ENCODE measurements at places on chromosomes 5 and 9. TPM values are rescaled to one million over a fixed set of nuclear protein-coding genes. Genes with fewer than 3 reads are reported as not detected.

Gene NXNL2
- not detected for total RNA-seq

Gene LCN10
- not detected for total RNA-seq

Gene HAVCR2
- total RNA-seq: under 0.01 TPM

Gene GRM6
- total RNA-seq: not detected

Gene WDR38
- not detected for total RNA-seq

Gene C9orf50
- total RNA-seq: not detected

Gene TXNDC8
- total RNA-seq: not detected

Gene GPRIN1
- total RNA-seq: 8.7 TPM

Gene CTNND2
- total RNA-seq: not detected

Gene SMIM32
- not detected for total RNA-seq

Gene FOXD4L4
- total RNA-seq: 0.17 TPM

Gene IFNK
- not detected for total RNA-seq

Gene ARHGEF37
- 16.0 TPM for total RNA-seq

Gene MEF2C
- total RNA-seq: 169 TPM

Gene FOXD4
- 0.17 TPM for total RNA-seq

Gene LVRN
- 0.17 TPM for total RNA-seq

Gene C9orf72
- 10.9 TPM for total RNA-seq

Gene CBY3
- not detected for total RNA-seq

Gene SOHLH1
- 0.05 TPM for total RNA-seq

Gene PCDHA3
- 0.17 TPM for total RNA-seq

Gene GRXCR2
- total RNA-seq: not detected

Gene GLRA1
- total RNA-seq: not detected

Gene RLN2
- not detected for total RNA-seq

Gene CCDC192
- total RNA-seq: not detected

Gene LHX6
- 27.4 TPM for total RNA-seq

Gene PCDHB12
- total RNA-seq: 0.68 TPM

Gene SPINK13
- total RNA-seq: not detected

Gene IL13
- total RNA-seq: not detected

Gene CNOT8
- 114 TPM for total RNA-seq

Gene FAT2
- under 0.01 TPM for total RNA-seq

Gene PCDHGB2
- total RNA-seq: 0.51 TPM

Gene THBS4
- total RNA-seq: 0.28 TPM

Gene INSL6
- total RNA-seq: not detected

Gene ACOT12
- total RNA-seq: not detected

Gene CD72
- total RNA-seq: not detected

Gene STING1
- total RNA-seq: 69.6 TPM

Gene AHRR
- 13.4 TPM for total RNA-seq

Gene MUSK
- not detected for total RNA-seq

Gene ZFP37
- total RNA-seq: 2.0 TPM

Gene SPINK7
- total RNA-seq: not detected

Gene MEGF10
- 0.37 TPM for total RNA-seq
